ENCODE measurements at places on chromosomes 2 and 18. TPM values are rescaled to one million over a fixed set of nuclear protein-coding genes. Genes with fewer than 3 reads are reported as not detected.

The UBE2E3 gene
- total RNA-seq: 32.1 TPM

The IGFBP5 gene
- total RNA-seq: 1,007 TPM

The MRO gene
- total RNA-seq: 1.6 TPM

The TDRD15 gene
- total RNA-seq: not detected

The ACADL gene
- total RNA-seq: 0.59 TPM

The SATB2 gene
- 3.3 TPM for total RNA-seq

The ERICH2 gene
- total RNA-seq: 0.30 TPM

The SLC5A7 gene
- not detected for total RNA-seq

The CAPN13 gene
- not detected for total RNA-seq

Measured in smooth muscle cell of the umbilical artery (primary cell).